ENCODE measurements at places on chromosomes 2 and 18. TPM values are rescaled to one million over a fixed set of nuclear protein-coding genes. Genes with fewer than 3 reads are reported as not detected.

GRCh38 chr18:31241900-31242409, 76.0 kb upstream of the DSG1 start:
- DNase-seq, result peak; percentile 60

GRCh38 chr2:128756365-128756717, 437.7 kb upstream of the HS6ST1 start:
- DNase-seq, result no peak

GRCh38 chr18:45291621-45292615, 323.4 kb upstream of the SLC14A2 start:
- no peak for DNase-seq

GRCh38 chr2:62768615-62769014, 63.1 kb downstream of the EHBP1 start:
- no peak for DNase-seq

The LHCGR gene
- not detected for total RNA-seq

Data from mucosa of descending colon (tissue), 3 donors.